Lower lobe of right lung (tissue), 2 donors: ENCODE measurements at places on chromosomes 5 and 9. TPM values are rescaled to one million over a fixed set of nuclear protein-coding genes. Genes with fewer than 3 reads are reported as not detected.

DNA sequence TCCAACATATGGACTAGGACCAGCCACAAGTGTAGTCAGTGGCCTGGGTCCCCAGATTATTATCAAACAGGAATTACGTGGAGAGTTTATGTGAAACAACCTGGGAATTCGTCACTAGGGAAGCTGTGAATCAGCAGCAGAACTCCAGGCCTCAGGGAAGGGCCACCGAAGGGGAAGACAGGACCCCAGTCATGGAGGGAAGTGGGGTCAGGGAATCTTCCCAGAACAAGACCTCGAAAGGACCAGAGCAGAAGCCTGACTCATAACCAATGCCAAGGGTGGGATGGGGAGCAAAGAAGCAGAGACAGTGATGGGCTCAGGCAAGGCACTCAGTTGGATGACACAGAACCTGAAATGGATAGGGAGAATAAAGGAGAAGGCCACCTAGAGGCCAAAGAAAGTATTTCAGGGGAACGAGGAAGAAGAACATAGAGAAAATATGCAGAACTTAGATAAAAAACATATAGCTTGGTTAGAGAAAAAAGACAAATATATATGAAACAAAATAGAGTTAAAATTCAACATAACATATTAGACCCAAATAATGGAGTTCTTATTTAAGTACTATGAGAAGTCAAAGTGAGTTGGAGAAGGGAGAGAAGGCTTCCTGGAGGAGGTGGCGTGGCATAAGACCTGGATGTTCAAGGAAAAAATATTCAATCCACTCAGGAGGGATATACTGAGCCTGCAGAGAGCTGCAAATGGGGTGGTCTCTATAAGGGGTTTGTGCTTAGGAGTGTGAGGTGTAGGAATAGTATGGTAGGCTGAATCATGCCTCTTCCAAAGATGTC, 66.7 kb upstream of the CAST start:
- no peak for DNase-seq

The ANXA2R gene
- total RNA-seq = 4.4 TPM

The PCDHGA6 gene
- total RNA-seq = 3.2 TPM

GRCh38 chr9:6538666-6539071, 106.9 kb downstream of the GLDC start:
- DNase-seq = no peak

- no peak for DNase-seq
Measured at GRCh38 chr5:160097991-160098390, 21.3 kb downstream of the PWWP2A start.

DNA sequence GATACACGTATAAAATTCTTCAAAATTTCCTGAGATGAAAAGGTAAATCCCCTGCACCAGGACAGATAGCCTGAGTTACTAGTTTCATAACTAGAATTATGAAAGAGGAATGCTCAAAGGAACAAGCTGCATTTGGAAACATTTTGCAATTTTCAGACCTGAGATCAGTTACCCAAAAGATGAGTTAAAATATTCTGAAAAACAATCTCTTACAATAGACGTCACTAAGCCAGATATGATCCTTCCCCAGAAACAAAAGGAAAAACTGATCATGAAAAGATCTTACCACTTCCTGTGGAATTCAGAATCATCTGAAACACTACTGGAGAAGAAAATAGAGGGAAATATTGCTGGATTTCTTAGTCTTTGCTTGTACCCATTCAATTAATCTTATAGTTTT, 204.7 kb downstream of the ARRDC3 start:
- DNase-seq = no peak

- no peak for DNase-seq
Measured at GRCh38 chr5:41842777-41843176, 27.4 kb downstream of the OXCT1 start.

DNA sequence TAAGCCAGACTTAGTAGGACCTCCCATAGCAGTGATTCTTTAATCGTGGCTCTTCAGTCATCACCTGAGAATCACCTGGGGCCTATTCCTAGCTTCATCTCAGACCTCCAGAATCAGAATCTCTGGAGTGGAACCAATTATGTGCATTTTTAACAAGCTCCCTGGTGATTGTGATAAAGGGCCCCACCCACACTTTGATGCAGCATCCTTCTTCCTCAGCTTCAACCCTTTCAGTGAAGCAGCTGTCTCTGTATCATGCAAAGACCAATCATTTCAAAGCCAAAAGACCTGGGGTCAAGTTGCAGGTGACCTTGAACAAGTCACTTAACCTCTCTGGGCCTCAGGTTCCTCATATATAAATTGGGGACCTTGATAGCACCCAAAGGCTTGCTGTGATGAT, 17.1 kb downstream of the FBXO10 start:
- no peak for DNase-seq

DNA sequence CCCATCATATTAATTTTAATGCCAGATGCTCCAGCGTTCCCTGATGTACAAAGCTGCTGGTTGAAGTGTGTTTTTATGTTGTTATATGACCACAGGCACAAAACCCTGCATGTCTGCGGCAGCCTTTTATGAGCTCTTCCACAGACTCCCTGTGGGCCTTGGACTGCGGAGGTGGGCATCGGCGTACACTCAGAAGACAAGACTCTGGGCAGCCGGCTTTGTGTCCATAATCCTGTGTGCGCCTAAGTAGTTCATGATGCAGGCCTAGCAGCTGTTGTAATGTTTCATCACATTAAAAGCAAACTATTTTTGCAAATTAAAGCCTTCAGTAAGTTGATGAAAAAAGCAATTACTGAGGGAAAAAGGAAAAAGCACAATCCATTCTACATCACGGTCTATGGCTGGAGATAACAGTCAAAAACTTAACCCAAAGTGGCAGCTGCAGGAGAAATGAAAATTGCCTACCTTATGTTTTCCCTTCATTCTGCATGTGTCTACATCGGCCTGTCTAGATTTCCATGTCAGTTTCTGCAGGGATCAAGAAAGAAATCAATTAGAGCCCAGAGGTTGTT, 78.8 kb downstream of the SEMA6A start:
- DNase-seq = no peak
